ENCODE measurements at places on chromosomes 2 and 18.

GRCh38 chr2:120871016-120871635 is 135.5 kb downstream of the GLI2 start:
- DNase-seq: no peak

DNA sequence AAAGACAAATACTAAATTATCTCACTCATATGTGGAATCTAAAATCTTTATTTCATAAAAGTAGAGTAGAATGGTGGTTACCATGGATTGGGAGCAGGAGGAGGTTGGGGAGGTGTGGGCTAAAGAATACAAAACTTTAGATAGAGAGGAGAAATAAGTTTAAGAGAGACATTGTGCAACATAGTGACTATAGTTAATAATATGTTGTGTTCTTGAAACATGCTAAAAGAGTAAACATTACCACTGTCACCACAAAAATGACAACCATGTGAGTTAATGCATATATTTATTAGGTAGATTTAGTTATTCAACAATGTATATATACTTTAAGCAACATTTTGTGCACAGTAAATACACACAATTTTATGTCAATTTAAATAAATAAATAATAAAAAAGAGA is 128.5 kb upstream of the COL3A1 start:
- no peak for DNase-seq

DNA sequence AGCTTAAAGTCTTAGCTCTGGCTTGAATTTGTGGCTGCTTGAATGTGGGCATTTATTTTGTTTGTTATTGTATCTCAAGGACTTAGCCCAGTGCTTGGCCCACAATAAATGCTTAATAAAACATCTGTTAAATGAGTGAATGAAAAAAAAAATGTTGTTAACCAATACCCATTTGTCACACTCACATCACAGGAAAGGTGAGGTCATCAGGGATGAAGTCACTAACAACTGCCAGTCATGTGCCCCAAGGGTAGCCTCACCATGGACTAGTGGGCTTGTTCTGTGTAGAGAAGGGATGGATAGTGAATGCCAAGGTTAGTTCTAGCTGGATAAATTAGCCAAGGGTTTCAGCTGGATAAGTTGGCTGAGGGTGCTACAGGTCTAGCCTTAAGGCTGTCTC is 3.0 kb downstream of the NRBP1 start:
- DNase-seq: peak; percentile 32

DNA sequence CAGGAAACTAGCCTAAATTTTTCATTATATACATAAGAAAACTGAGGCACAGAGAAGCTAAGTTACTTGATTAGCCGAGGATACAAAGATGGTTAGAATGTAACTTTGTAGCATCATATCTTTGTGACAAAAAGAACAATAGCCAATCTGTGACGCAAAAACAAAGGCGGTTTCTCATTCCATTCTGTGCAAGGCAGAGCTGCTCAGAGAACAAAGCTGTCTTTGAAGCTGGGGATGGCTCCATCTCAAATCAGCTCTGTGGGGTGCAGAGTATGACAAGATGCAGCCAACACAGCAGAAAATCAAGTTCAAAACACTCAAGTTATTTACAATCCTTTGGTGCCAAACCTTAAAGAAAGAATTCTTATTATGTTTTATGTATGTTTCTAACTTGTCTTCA is 81.9 kb upstream of the VWC2L start:
- DNase-seq: no peak

DNA sequence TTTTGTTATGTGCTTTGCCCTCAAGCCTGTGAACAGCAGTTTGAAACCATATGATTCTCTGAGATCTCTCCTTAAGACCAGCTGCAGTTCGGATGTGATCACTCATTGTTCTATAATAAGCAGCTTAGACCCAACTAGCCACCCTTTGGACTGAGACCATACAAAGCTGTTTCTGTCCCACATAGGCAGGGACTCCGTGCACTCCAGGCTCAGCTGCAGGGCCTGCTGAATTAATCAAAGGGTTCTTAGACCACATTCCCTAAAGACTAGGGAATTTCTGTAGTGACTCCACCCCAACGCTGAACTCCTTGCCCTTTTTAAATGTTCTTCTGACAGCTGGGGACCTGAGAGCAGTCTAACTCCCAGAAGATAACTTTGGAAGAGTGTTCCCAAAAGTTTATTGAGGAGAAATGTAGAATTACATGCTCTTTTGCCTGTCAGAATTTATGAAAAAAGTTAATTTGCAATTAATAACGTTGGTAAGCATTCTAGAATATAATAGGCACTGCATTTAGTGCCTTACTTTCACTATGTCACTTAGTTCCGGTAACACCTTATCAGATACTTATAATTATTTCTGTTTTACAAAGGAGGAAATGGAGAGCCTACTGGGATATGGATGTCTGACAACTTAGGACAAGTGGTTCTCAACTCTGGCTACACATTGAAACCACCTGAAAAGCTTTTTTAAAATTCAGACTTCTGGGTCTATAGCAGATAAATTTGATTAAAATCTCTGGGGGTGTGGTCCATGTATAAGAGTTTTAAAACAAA is 42.3 kb downstream of the GULP1 start:
- DNase-seq: no peak

GRCh38 chr2:133642791-133643191 is 74.5 kb upstream of the NCKAP5 start:
- DNase-seq: no peak

DNA sequence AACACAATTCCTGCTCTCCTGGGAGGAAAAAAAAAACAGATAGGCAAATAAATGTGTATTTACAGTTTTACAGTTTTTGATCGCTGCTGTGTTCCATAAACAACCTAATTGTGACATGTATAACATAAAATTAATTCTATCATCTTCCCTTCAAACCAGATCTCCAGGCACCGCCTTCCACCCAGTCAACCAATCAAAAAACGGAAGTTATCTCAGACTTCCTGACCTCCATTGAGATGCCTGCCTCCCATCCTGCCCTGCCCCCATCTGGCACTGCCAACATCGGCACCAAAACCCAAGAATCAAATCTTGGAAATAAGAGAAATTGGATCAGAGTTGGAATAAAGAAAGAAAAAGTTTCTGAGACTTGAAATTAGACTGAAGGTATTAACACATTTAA is 3.1 kb upstream of the RIOK3 start:
- no peak for DNase-seq

DNA sequence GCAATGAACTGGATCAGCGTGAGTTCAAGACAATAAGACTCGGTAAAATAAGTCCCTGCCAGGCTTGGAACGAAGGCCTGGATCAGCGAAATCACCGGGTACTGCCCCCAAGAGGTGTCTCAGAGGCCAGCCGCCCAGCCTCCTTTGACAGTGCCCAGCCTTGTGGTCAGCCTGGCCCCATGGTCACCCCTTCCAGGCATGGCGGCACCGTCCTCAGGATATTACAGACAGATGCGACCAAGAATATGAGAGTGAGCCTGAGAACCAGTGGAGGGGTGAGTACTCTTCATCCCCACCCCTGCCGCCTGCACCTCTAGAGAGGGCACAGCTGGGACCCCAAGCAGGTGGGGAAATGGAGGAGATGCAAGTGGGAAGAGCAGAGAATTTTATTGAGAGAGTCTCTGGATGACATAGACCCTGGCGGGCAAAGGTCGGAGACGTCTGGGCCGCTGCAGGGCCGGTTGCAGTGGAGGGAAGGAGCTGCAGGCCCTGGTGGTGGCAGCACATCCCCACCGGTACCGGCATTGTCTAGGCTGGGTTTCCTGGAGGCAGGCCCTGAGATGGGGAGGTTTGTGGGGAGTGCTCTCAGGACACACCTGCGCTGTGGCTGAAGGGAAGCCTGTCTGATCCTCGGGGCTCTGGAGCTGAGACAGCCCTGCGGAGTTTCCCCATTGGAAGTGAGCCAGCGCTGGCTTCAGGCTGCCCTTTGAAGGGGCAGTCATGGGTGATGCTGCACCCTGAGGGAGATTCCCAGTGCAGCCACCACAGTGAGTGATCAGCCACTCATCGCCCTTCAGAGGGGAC is 190.0 kb downstream of the SEPTIN10 start:
- no peak for DNase-seq

GRCh38 chr2:175957845-175958244 is 44.2 kb downstream of the LNPK start:
- no peak for DNase-seq

DNA sequence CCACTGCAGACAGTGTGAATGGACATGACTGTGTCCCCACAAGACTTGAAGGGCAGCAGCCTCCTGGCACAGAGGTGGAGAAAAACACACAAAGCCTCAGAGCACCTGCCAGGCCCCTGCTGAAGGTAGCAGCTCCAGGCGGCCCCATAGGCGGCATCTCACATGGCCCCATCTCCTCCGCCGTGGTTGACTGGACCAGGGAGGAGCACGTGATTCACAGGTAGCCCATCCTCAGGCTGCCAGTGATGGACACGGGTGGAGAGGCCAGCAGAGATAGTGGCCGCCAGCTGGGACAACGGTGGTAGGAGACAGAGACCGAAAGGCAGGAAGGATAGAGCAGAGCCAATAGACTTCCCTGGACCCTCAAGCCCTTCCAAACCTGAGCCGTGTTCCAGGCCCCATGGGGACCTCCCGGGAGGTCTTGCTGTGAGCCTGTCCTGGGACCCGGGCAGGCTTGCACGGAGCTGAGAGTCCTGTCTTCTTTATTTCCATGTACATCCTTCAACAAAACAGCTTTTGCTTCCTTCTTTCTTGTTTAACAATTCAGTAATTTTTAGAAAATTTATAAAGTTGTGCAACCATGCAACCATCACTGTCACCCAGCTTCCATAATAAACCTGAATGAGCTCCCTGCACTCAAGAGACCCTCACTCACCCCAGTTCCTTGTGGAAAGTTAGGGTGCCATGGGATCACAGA is 26.9 kb downstream of the GPR55 start:
- DNase-seq: no peak
